Right lung (tissue), 10 donors: ENCODE measurements at places on chromosomes 7 and 10.

DNA sequence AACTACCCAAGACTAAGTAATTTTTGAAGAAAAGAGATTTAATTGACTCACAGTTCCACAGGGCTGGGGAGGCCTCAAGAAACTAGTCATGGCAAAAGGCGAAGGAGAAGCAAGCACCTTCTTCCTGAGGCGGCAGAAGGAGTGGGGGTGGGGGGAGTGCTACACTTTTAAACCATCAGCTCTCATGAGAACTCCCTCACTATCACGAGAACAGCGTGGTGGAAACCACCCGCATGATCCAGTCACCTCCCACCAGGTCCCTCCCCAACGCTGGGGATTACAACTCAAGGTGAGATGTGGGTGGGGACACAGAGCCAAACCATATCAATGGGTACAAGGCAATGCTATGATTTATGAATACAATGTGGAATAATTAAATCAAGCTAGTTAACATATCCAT, 241.9 kb downstream of the PTPRN2 start:
- DNase-seq: no peak

- DNase-seq: no peak
Measured at GRCh38 chr7:294440-295154, 4.6 kb downstream of the FOXL3 start.

DNA sequence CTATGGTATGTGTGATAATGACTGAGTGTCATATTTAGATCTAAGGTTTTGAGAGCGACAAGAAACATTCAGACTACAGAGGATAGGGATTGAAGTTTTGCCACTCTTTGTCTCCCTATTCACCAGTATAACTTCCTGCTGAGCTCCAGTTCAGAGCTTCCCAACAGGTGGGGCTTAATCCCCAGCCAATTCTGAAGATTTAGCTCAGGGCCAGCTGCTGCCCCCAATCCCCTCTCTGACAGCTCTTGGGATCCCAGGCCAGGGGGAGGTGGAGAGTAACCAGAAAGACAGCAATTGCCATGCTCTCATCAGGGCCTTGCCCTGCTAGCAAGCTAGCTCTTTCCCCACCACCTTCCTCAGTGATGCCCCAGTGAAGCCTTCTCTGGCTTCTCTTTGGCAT, 57.8 kb downstream of the TRIL start:
- DNase-seq: no peak

- peak; percentile 44 for DNase-seq
Measured at GRCh38 chr10:122911889-122912484, 1.6 kb downstream of the FAM24A start.

GRCh38 chr10:77004917-77005564, 632.6 kb downstream of the KCNMA1 start:
- peak; percentile 79 for DNase-seq

DNA sequence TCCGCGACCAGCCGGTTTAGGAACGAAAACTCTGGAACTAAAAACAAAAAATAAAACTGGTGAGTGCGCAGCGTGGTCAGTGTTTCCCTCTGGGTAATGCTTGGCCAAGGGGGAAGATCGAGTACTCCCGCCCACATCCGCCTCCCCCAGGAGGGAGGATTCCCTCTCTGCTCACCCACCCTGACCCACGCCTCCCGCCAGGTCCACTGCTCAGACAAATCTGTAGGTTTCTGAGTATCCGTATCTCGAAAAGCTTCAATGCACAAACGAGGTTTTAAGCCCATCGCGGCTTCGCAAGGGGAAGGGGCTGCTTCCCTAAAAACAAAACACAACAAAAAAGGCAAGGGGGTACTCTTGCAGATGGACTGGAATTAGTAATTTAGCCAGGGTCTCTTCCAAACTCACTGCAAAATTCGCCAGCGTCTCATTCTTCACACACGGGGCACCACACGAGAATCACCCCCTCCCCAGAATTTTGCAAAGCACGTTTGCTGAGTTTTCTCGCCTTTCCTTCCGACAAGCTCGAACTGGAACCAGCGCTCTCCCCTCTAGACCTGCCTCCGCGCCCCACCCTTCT, 75.2 kb downstream of the INSIG1 start:
- no peak for DNase-seq

- DNase-seq: no peak
Measured at GRCh38 chr7:26857506-26858240, 6.7 kb downstream of the SKAP2 start.

- no peak for DNase-seq
Measured at GRCh38 chr7:116232350-116232749, 22.0 kb downstream of the TES start.

DNA sequence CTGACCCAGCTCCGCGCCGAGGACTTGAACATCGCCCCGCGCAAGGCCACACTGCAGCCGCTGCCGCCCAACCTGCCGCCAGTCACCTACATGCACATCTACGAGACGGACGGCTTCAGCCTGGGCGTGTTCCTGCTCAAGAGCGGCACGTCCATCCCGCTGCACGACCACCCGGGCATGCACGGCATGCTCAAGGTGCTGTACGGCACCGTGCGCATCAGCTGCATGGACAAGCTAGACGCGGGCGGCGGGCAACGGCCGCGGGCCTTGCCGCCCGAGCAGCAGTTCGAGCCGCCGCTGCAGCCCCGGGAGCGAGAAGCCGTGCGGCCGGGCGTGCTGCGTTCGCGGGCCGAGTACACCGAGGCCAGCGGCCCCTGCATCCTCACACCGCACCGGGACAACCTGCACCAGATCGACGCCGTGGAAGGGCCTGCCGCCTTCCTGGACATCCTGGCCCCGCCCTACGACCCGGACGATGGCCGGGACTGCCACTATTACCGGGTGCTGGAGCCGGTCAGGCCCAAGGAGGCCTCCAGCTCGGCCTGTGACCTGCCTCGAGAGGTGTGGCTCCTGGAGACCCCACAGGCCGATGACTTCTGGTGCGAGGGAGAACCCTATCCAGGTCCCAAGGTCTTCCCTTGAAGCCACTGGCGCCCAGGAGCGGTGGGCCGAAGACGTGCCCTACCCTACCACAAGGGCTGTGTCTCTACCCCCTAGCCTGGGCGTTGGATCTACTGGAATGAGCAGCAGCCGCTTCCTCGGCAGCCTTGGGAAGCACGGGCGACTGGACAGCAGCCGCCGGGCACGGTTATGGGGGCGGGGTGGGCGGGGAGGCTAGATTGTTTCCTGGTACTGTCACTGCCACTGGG, 945 bp downstream of the ADO start:
- DNase-seq: no peak

GRCh38 chr10:11682851-11683250, 59.3 kb upstream of the ECHDC3 start:
- DNase-seq: no peak

DNA sequence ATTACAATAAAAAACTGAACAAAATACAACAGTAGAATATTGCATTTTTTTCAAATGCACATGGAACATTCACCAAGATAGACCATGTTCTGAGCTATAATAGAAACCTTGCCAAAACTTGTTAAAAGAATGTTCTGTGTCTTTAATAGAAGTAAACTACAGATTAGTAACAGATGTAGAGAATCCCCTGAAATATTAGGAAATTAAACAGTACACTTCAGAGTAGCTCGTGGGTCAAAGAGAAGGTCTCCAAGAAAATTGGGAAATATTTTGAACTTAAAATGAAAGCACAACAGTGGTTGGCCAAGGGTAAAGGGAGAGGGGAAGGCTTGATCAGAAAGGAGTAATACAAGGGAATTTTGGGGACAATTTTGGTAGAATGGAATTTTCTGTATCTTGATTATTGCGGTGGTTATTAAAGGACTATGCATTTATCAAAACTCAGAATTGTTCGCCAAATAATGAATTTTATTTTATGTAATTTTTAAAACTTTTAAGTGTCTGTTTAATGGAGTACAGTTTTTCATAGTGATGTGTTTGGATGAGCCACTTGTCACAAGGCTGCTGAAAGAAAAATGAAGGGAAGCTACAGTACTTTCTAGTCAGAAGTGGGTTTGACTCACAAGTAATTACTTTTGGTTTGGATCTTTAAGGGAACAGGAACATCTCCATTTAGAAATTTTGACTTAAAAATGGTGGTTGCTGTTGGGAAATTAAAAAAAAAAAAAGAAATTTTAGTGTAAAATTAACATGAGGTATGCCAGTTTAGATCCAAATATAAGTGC, 10.2 kb downstream of the PLEKHA8 start:
- no peak for DNase-seq

GRCh38 chr10:52283174-52283573, 30.9 kb upstream of the DKK1 start:
- DNase-seq: no peak

- DNase-seq: no peak
Measured at GRCh38 chr10:108989976-108990375, 933.3 kb downstream of the XPNPEP1 start.

GRCh38 chr10:34628174-34628796, 186.8 kb downstream of the PARD3 start:
- peak; percentile 72 for DNase-seq

- DNase-seq: no peak
Measured at GRCh38 chr7:26599982-26600381, 264.4 kb downstream of the SKAP2 start.

- DNase-seq: no peak
Measured at GRCh38 chr10:1549591-1550290, 187.6 kb downstream of the ADARB2 start.

DNA sequence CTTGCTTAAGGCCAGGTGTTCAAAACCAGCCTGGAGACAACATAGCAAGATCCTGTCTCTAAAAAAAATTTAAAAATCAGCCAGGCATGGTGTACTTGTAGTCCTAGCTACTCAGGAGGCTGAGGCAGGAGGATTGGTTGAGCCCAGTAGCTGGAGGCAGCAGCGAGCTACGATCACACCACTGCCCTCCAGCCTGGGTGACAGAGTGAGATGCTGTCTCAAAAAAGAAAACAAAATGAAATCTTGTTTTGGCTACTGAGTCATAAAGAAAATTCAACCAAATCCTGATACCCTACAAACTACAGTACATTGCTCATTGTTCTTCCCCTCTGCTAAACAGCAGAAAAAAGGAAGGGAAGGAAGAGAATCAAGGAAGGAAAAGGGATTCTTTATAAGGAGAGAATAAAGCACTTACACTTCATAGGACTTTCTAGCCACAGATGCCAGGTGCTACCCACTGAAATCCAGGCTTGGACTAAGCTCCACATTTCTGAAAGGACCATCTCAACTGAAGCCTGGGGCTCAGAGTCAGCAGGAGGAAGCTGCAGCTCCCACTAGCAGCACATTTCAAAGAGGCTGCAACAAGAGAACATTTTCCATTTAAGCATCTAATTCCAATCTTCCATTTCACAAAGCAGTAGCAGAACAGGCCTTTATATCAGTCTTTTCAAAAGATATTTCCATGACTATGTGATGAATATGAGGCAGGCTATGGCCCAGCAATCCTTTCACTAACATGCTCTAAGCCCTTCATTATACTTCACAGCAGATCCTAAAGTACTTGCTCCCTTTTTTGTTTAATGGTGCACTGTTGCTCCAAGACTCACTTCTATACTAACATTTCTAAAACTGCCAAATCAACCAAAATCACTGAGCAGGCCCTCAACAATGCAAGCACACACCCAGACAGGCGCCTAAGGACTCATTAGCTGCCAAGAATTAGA, 13.5 kb downstream of the TNPO3 start:
- no peak for DNase-seq

DNA sequence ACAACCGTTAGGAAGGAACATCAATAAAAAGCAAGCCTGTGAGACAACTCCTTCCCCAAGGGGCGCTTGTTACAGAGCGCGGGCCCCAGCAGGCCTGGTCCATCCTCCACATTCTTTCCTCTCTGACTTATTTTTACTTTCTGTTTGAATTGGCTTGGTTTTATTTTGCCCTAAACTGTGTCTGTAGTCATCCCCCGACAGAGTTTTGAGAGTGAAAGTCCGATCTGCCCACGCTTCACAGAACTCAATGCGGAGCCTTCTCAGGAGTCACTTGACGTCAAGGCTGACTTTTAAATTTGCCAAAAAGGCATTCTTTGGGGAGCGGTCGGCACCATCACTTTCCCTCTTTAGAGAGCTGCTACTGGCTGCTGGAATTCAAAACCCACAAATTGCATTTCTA, 150.1 kb upstream of the KLF6 start:
- DNase-seq: no peak

DNA sequence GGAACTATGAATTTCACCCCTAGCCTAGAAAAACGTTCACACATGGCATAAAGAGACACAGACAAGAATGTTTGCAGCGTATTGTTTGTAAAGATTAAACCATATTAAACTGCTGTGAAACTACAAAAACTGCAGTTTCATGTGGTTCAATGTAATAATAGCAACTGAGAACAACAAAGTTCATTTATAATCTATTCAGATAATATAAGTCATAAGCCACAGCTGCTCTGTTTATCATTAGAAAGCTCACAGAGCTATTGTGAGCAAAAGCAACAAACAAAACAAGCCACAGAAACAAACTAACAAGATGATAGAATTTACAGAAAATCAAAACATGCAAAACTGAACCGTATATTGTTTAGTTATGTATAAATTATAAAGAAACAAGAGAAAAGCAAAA, 113.5 kb downstream of the AHR start:
- DNase-seq: no peak

DNA sequence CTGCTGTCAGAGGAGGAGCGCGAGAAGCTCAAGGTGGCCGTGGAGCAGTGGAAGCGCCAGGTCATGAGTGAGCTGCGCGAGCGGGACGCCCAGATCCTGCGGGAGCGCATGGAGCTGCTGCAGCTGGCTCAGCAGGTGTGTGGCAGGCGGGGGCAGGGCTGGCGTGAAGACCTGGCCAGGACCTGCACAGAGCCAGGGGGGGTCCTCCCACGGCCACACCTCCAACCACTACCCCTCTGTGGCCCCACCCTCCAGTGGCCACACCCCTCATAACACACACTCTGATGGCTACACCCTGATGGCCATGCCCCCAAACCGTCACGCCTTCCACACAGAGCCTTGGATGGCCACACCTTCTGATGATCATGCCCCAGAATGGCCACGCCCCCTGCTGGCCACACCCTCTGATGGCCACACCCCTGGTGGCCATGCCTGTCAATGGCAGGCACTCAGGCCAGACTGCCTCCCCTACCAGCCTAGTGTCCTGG, 23.4 kb upstream of the DPYSL4 start:
- DNase-seq: no peak

GRCh38 chr10:46309511-46310142, 22.8 kb downstream of the ANTXRL start:
- no peak for DNase-seq

GRCh38 chr10:14093730-14094484, 236.8 kb downstream of the FRMD4A start:
- DNase-seq: peak; percentile 30

DNA sequence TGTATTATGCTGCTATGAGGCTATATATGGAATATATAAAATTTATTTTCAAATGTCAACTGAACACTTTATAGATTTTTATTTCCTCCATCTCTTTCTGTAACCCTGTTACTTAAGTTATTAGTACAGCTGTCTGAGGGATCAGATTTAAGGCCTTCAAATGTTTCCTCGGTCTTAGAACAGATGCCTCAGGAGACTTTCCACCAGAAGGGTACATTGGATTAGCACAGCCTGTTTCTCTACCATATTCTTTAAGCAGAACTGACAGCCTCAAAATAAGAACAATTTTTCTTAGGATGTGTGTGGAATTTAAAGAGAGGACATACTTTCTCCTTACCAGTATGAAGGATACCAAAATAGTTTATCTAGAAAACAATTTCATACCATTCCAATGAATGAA, 53.0 kb upstream of the HGF start:
- no peak for DNase-seq
